ENCODE measurements at places on chromosomes 2 and 18.

DNA sequence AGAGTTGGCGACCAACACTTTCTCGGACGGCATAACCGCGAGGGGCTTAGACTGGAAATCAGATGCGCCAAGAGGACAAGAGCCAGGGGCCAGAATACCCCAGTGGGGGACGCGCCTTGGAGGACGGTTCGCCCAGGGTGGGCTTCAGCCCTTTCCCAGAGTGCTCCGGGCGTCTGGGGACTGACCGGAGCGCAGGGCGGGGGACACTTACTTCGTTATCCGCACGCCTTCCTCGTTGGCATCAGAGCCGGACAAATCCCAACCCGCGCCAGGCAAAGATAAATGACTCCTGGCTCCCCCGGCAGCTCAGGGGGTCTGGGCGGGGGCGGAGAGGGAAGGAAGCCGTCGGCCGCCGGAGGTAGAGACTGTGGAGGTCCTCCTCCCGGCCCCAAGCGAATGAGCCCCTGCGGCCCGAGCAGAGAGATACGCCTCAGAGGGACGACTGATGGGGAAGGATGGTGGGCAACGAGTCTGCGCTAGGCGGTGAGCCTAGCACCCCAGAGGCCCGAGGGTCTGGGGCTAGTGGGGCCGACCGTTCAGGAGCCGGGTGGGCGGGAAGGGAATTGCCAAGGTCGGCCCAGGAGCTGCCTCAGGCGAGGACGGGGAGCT, 4.7 kb upstream of the SATB2 start:
- no peak for DNase-seq

GRCh38 chr2:100978582-100979191, 23.4 kb upstream of the RPL31 start:
- no peak for DNase-seq

- DNase-seq, result no peak
Measured at GRCh38 chr2:10435820-10436204, 12.3 kb downstream of the ODC1 start.

DNA sequence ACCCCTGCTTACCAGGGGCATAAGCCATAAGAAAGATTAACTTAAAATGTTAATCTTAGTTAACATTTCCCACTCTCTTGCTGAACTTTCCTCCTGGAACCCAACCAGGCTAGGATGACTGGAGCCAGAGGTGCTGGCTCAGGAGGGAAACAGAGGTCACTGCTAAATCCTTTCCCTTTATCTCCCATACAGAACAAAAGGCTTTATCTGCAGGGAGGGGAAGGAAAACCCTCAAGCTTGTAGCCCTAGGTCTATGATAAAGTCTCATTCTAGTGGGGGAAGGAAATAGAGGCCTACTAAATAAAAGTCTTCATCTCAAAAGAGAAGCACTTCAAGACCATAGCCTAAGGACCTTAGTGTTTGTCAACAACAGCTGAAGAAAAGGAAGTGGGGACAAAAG, 18.6 kb downstream of the HIBCH start:
- no peak for DNase-seq

DNA sequence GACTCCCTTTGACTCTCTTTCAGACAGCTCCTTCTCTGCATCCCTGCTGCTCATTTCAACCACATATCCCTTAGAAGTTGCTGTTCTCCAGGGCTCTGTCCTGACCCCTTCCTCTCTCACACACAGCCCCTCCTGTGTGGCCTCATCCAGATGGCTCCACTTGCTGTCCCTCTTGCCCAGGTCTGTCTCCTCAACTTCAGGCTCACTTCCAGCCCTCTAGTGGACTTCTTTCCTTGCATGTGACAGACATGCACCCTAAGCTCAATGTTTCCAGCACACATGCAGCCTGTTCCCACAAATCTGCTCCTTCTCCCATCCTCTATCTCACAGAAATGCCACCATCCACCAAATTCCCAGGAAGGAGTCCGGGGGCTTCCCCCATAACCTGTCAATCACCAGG, 9.0 kb upstream of the MRPL19 start:
- no peak for DNase-seq

- DNase-seq, result no peak
Measured at GRCh38 chr2:8024506-8024905, 657.4 kb upstream of the ID2 start.

GRCh38 chr2:99335911-99336803, at the start of gene TXNDC9:
Gene TXNDC9, minus strand, starts transcription at chr2:99336333. Its CDS starts 3,123 bp downstream, at chr2:99333210.
- DNase-seq, result peak; percentile 51

DNA sequence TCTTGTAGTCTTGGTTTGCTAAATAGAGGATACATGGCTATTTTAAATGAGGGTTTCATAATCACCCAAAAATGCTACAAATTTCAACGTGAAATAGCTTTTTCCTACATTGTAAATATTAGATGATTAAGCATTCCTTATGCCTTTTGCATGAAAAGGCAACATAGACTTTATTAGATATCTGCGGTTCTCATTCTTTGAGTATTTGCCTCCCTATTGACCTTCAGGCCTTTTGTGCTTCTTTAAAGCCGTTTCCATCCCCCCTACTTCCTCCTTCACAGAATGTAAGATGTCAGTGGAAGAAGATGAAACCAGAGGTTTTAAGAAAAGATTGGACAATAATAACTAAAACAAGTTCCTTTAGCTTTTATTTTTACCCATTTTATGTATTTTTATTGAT, 144.1 kb downstream of the UBE2E3 start:
- DNase-seq, result no peak

DNA sequence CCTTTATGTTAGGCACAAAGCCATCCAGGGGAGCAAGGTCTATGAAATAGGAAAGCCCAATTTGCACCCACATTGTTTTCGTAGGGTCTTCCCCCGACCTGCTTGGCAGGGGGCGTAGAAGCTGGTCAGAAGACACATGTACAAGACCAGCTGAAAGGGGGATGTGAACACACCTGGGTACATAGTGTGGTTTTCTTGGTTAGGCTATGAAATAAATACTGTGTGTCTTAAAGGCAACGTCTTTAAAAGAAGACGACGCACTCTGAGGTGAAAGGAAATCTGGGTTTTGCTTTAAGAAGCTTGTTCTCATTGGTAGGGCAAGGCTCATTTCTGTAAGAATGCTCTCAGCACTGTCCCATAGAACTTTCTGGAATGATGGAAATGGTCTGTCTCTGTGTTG, 60.0 kb upstream of the KLF7 start:
- DNase-seq, result no peak

GRCh38 chr2:75153221-75153620, 46.1 kb downstream of the TACR1 start:
- no peak for DNase-seq

DNA sequence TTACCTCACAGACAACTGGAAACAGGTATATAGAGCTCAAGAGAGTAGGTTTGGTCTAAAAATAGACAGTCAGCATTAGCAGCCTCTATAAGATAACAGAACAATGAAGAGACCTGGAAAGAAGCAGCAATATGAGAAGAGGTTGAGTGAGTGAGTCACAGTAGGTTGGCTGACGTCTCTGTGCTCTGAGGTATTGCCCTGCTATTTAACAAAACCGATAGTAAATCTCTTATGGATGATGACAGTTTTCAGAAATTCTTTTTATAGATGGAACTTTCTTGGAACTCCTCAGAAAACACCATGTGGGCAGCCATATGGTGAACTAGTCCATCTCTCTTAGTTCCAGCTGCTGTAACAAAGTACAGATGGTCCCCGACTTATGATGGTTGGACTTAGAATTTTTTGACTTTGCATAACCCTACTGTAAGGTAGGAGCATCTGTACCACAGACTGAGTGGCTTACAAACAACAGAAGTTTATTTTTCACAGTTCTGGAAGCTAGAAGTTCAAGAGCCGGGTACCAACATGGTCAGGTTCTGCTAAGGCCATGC, 123.5 kb downstream of the MBD2 start:
- no peak for DNase-seq

DNA sequence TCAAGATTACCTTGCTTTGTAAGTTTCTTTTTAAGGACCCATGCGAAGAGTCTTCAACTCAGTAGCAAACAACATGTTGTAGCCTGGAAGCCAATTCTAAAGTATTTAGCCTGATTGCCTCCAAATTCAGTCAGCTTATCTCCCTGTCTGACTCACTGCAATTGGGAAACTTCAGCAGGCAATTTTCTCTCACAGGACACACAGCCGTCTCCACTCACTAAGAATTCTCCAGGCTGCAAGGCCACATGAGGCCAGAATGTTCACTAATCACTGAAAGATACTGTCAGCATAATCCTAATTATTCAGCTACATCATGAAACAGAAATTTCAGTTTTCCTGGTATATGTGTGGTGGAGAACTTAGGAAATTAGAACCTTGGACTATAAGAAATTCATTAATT, 78.1 kb upstream of the PDE1A start:
- DNase-seq, result no peak

DNA sequence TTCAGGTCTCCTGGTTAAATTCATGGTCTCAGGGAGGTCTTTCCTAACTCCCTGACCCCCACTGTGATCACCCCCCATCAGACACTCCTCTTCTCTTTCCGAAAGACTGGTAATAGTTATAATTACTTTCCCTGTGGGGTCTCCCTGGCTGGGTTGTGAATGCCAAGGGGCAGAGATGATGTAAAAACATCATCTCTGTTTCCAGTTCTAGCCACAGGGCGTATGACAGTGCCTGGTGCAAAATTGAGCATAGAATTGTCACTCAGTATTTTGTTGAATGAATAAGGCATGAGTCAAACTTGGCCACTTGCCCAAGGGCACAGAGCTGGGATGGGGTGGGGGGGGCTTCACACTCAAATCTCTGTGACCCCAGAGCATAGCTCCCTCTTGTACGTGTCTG, 65.2 kb downstream of the LTBP1 start:
- no peak for DNase-seq

DNA sequence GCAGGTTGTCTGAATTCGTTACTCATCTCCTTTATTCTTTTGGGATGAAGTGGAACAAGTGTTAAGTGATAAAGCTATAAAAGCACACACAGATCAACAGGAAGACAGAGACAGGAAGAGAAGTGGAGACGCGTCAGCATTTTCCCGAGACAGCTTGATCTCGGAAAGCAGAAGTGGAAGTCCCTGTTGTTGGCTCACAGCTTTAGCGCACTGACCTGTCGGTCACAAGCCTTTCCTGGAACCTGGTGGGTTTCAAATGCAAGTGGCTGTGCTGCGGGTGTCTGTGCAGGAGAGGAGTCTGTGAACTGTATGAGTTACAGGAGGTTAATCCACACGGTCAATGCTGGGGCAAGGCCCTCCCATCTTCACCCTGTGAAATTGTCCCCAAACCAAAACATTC, 116.6 kb upstream of the PELI1 start:
- no peak for DNase-seq

DNA sequence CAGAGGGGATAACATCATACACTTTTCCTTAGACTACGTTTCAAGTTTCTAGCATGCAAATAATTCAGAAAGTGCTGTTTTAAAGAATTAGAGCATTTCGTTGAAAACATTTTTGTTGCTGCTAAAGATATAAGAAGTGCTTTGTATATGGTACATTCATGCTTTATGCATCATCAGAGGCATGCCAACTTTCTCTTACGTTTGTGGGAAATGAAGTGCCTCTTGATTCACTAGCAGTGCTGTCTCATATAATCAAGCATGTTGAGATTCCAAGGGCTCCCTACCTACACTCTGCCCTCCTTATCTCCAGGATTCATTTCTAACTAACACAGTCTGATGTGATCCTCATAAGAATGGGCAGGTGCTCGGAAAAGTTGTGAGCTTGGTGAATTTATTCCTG, 748.6 kb upstream of the DDX18 start:
- no peak for DNase-seq

DNA sequence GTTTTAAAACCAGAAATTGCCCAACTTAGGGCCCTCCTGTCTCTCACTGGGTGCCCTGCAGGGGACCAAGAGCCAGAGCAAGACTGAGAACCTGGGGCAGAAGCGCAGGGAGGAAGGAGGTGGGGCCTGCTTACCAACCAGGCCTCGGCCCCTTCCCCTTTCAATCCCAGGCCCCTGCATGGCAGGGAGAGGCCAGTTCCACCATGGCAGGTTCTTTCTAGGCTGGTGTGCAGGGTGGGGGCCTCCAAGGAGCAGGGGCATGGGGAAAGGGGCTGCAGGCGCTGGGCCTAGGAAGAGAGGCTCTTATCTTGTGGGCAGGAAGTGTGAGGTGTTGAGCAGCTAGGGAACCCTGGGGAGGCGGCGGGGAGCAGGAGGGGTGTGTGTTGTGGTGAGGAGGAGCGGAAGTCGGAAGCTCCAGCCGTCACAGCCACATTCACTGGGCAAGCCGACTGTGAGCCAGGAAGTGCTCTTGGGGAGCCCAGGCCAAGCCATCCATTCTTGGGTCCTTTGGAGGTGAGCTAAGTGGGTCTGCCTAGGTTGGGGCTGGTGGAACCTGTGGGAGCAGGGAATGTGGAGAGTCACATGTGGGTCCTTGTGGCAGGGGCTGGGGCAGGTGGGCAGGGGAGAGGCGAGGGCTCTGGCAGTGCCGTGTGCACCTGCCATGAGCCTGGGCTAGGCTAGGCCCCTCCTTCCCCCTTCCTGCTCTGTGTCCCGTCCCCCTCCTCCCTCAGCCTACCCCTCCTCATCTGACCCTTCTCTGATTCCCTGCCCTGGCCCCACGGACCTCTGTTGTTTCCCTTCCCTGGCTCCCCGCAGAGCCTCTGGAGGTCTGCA, at the start of gene PSD4:
PSD4 (plus strand) TSS at position 430 of the 834 bp plus-strand sequence. CDS start 8,486 bp downstream, outside the sequence.
- no peak for DNase-seq

DNA sequence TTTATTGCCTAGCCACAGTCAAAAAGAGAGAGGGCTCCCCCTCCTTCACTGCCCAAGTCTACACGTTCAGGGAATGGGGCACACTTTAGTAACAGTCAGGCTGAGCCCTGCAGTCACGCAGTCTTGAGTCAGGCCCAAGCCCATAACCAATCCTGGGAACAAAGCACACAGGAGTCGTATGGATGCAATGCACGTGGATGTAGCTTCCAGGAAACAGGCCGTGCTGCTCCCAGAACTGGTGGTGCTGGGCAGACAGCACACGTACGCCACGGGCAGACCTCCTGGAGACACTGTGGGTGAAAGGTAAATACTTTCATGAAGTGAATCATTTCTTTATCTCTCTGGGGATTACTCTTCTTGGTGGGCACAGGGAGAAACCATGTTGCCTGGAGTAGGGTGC, 30.0 kb upstream of the MBP start:
- DNase-seq, result no peak

- DNase-seq, result no peak
Measured at GRCh38 chr2:9331704-9332103, 91.6 kb downstream of the ITGB1BP1 start.

DNA sequence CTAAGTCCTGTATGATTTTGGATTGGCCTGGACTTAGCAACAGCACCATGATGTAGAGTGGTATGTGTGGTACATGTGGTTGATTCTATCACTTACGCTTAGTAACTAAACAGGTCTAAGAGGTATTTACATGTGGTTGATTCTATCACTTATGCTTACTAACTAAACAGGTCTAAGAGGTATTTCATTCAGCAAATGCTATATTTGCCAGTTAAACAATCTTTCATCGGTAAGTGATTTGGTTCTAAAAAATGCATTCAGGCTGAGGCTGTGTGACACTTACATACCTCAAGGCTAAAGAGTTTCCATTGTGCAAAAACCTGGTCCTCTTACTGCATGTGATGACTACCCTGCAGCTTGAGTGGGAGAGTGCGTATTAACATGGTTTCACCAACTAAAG, 13.1 kb downstream of the EIF4E2 start:
- no peak for DNase-seq

- DNase-seq, result no peak
Measured at GRCh38 chr18:58143386-58143785, 99.4 kb downstream of the NEDD4L start.

GRCh38 chr18:75112186-75113096, 96.5 kb downstream of the PTGR3 start:
- no peak for DNase-seq

- DNase-seq, result no peak
Measured at GRCh38 chr2:11945139-11946126, 199.0 kb downstream of the LPIN1 start.

GRCh38 chr2:203461746-203462145, 73.4 kb downstream of the RAPH1 start:
- no peak for DNase-seq

GRCh38 chr18:79587779-79588635, 91.6 kb upstream of the CTDP1 start:
- DNase-seq, result no peak
